Activated CD8-positive, alpha-beta T cell treated with anti-CD3 and anti-CD28 coated beads, Interleukin-2, amount 10 ng/mL, durations not matched to agents 7 days and 5 days (primary cell): ENCODE measurements at places on chromosomes 11 and 22.

GRCh38 chr11:76062733-76063132 is 143.6 kb downstream of the WNT11 start:
- DNase-seq: no peak

DNA sequence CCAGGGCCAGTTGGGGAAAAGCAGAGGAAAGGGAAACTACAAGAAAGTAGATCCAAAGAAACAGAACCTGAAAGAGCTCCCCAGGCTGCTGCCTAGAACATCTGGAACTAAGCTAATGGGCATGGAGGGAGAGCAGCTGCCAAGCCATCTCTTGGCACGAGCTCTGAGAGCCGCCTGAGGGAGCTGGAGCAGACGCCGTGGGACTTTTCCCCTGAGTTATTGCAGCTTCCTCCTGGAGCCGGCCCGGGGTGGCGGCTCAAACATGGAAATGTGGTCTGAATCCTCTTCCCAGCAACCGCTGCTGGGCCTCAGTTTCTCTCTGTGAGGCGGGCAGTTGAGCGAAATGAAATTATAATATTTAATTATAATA is 41.8 kb downstream of the LIF start:
- no peak for DNase-seq

DNA sequence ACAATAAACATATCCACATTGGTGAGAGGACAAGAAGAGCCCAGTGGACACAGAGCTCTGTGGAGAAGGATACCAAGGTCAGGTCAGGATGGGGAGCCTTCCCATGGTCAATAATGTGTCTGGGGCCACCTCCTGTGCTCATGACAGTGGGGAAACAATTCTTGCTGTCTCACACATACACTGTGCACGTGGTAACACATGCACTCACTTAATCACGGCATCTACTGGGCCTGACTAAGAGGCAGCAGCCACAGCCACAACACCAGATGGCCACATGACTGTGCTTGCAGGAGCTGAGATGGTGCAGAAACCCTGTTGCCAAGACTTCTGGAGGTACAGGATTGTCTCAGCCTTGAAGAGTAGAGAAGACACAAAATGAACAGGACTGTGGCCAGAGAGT is 28.6 kb downstream of the C22orf42 start:
- no peak for DNase-seq

- DNase-seq: peak; percentile 84
These were observed 46.4 kb downstream of the MORC2 start for GRCh38 chr22:30922151-30922611.

GRCh38 chr11:125174686-125175085 is 10.1 kb downstream of the PKNOX2 start:
- DNase-seq: no peak

GRCh38 chr11:132114185-132114584 is 743.8 kb downstream of the NTM start:
- DNase-seq: no peak

DNA sequence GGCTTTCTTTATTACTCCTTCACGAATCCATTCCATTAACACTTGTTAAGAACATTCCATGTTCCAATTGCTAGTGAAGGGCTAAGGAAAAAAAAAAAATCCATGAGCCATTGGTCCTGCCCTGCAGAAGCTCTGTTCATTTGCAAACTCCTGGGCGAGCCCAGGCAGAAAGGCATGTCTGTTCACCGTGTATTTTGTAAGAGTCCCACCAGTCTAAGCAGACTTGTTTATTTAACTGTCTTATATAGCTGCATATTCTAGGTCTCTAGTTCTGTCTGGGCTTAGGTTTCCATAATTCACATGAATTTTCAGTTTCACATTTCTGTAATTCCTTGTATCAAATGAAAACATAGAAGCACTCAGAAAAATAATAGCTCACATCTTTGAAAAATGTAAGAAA is 97.4 kb upstream of the POU2AF2 start:
- DNase-seq: no peak

DNA sequence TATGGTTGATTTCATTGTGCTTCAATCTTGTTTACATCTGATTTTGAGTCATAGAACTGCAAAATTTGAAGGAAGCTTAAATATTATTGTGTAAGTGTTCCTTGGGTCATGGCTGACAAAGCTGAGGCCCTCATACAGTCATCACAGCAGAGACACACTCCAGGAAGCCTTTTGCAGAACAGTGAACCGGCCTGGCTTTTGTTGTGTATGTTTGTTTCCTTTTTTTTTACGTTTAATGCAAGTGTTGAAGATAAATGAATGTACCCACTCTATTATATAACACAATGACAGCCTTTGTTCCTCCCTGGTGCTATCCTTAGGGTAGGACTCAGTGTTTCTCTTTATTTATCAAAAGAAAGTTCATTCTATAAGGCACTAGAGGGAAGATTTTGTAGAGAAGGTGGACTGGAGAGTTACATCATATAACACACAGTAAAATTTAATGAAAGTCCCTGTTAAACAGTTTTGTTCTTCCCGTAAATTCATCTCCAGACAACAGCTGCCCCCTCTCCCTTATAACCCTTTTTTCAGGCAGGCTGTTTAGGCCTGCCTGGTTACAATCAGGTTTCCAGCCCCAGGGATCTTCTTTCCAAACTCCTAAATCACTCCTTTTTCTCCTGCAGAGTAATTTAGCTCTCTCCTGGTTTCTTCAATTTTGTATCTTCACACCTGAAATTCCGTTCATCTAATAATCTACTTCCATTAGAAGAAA is 34.3 kb upstream of the CSTF3 start:
- DNase-seq: no peak

DNA sequence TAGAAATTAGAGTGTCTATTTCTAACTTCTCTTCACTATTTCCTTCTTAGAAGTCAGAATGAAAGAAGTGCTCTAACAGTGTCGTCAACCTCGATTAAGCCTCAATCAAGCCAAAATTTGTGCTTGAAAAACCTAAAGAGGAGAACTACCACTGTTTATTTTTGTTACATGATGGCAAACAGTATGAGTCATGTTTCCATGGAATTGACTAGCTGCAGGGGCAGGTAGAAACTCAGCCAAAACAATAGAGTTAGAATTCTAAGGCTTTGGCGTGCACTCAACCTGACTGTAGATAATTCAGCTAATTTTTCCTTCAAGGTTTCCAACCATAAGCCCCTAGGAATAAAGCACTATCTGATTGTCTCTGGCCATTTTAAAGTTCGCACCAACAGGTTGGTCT is 415.9 kb downstream of the ETS1 start:
- no peak for DNase-seq

DNA sequence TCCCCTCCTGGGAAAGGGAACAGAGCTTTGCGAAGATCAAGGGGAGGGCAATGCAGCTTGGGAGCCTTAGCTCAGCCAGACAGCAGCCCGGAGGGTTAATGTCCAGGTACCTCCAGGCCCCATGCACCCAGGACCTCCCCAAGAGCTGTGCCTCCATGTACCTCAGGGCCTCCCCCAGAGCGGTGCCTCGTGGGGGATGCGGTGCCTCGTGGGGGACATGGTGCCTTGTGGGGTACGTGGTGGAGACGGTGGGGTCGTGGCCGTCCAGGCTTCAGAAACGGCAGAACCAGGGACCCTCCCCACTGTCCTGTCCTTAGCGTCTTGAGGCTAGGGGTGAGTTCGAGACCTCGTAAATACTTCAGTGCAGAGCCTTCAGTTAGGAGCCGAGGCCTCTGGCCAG is 33.2 kb downstream of the BRSK2 start:
- DNase-seq: no peak

DNA sequence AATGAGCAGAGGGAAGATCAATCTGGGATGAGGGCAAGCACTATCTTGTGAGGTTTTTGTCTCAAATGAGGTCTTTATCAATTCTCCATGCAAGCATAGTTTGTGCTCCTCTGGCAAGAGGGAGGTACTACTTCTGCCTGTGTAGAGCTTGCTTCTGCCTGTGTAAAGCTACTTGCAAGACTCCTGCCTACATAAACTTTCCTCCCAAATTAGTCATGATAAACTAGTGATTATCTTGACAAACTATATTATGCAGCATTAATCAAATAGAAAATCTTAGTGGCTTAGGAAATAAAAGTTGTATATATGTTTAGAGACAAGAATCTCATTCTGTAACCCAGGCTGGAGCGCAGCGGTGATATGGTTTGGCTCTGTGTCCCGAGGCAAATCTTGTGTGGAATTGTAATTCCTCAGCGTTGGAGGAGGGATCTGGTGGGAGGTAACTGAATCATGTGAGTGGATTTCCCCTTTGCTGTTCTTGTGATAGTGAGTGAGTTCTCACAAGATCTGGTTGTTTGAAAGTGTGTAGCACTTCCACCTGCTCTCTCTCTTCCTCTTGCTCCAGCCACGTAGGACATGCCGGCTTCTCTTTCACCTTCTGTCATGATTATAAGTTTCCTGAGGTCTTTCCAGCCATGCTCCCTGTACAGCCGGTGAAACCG is 8.0 kb upstream of the MMP10 start:
- no peak for DNase-seq

DNA sequence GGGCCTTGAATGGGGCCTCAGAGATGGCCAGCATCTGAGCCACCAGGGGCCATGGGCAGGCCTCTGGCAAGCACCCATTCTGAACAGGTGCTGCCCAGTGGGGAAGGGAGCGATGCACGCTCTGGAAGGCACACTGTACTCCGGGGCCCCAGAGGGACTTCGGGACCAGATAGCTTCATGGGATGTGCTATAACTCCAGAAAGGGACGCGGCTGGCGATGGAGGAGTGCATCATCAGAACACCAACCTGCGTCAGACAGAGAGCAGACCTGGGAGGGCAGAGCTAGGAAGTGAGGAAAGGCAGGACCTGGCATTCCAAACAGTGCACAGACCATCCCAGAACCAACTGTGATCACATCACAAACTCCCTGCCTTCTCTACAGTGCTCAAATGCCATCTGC is 16.8 kb downstream of the DGCR2 start:
- DNase-seq: no peak

- DNase-seq: no peak
These were observed 123.1 kb downstream of the CD44 start for GRCh38 chr11:35262056-35262455.

- no peak for DNase-seq
These were observed 21.8 kb downstream of the OR5AN1 start for GRCh38 chr11:59380263-59381059.

- no peak for DNase-seq
These were observed 8.4 kb downstream of the MIAT start for GRCh38 chr22:26665813-26666231.

DNA sequence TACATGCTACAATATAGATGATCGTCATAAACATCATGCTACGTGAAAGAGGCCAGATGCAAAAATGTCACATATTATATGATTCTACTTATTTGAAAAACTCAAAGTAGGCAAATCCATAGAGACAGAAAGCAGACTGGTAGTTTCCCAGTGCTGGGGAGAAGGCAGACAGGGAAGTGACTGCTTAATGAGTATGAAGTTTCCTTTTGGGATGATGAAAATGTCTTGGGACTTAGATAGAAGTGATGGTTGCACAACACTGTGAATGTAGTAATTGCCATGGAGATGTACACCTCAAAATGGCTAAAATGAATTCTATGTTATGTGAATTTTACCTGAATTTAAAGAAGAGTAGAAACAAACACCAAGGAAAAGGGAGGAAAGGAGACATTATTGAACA is 45.2 kb upstream of the EHF start:
- no peak for DNase-seq

DNA sequence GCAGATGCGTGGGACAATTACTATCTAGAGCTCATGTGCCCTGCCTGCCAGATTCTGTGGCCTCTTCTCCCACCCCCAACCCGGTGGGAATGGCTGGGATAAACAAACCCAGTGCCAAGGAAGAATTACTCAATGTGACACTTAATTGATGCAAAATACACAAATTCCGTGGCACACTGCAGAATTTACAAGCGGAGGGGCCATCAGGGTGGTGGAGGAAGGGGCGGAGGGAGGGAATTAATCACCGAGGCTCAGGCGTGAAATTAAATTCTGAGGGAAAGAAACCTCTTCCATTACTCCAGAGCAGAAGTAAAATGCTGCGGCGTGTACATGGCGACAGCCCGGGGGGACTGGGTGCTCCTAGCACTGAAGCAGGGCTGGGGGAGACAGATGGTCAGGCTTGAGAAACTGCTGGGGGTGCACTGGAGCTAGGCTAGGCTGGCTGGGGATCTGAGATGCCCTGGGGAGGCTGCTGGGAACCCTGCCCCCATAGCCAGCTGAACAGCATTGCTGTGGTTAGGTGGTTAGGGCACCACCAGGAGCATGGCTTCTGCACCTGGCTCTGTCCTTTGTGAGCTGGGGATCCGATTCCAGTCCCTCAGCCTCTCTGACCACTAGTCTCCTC is 200.6 kb downstream of the CEP164 start:
- DNase-seq: no peak

DNA sequence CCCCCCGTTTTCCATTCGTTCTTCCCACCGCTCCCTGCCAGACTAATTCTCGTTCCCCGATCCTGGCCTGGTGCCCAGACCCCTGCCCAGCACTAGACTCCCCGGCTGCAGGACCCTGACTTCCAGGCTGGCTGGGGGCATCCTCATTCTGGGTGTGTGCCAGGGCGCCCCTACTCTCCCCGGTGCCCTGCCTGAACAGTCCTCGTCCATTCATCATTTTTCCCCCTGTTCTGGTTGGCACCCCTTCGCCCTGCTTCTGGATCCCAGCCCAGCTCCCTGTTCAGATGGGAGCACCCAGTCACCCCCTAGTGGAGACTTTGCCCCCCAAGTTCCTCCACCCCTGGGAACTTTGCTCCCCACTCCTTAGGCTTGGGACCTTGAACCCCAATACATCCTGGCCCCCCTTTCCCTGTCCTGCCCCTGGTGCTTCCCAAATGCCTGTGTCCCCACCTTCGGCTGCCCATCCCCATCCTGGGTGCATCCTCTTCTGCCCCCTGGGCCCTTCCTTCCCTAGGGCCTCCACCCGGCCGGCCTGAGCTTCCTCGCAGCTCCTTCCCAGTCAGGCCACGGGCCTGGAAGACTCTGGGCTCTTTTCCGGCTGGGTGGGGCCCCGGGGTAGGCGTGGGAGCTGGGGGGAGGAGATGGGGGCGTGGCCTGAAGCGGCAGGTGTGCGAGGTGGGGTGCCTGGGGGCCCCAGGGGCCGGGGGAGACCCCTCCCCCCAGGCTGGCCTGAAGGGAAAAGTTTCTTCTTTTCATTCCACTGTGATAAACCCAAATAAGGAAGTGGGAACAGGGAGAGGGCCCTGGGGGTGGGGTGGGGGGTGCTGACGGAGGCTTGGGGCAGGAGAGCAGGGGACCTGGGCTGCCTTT is 908 bp downstream of the PLCB3 start:
- peak; percentile 42 for DNase-seq

DNA sequence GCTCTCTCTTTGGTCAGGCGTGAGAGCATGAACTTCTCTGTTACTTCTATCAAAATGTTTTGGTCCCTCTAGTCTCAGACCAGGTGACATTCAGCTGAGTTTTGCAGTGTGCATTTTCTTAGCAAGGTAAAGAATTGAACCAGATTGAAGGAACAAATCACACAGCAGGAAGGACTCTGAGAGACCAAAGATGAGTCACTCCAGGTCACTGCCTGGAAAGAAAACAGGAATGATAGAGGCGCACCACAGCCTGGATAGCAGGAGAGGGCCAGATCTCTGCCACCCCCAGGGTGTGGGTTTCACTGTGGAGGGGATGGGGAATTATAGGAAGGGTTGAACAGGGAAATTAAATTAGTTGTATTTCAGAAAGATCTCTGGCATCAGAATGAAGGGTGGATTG is 788.3 kb downstream of the NTM start:
- no peak for DNase-seq

- DNase-seq: no peak
These were observed 201.1 kb upstream of the LRRC4C start for GRCh38 chr11:41660585-41660984.
